ENCODE measurements at places on chromosomes 3 and 15. TPM values are rescaled to one million over a fixed set of nuclear protein-coding genes. Genes with fewer than 3 reads are reported as not detected.

ALG3 gene
- 68.8 TPM for total RNA-seq

EIF4E3 gene
- total RNA-seq, result 3.3 TPM

PLSCR2 gene
- total RNA-seq, result not detected

GOLGA6L9 gene
- total RNA-seq, result 0.67 TPM

NDN gene
- 72.6 TPM for total RNA-seq

CTDSPL gene
- 29.6 TPM for total RNA-seq

CNOT10 gene
- total RNA-seq, result 20.6 TPM

TTC14 gene
- total RNA-seq, result 21.3 TPM

CX3CR1 gene
- total RNA-seq, result not detected

CEP70 gene
- 24.0 TPM for total RNA-seq

SLC28A1 gene
- total RNA-seq, result not detected

CD200 gene
- 7.2 TPM for total RNA-seq

KBTBD13 gene
- not detected for total RNA-seq

TRAT1 gene
- not detected for total RNA-seq

DPPA2 gene
- not detected for total RNA-seq

OPA1 gene
- 110 TPM for total RNA-seq

Measured in melanocyte of skin (primary cell).